GM23248 (cell line): ENCODE measurements at places on chromosomes 11 and 22. TPM values are rescaled to one million over a fixed set of nuclear protein-coding genes. Genes with fewer than 3 reads are reported as not detected.

DNA sequence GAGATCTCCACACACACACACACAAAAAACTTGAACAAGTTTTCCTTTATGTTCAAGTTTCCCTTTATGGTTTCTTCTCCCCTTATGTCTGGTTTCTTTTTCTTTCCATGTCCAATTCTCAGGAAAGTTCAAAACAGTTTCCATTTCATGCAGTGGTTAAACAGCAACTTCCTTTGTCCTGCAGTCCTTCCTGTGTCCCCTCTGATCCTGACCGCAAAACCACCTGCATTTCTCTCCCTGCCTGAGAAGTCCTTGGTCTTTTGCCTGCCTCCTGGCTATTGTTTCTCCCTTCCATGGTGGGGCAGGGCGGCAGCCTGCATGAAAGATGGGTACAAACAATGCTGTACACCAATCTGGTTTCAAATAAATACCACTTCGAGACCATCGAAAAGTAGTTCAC, 58.3 kb upstream of the SORL1 start:
- no peak overlapping the region for H3K4me3 ChIP-seq
- no peaks in the 10 kb centered on the region for H3K36me3 ChIP-seq
- H3K4me1 ChIP-seq: no peaks in the 10 kb centered on the region
- peaks cover 54% of the 10 kb centered on the region for H3K27me3 ChIP-seq
- DNase-seq: no peak
- no peak overlapping the region for H3K27ac ChIP-seq

MMP11 gene
- total RNA-seq: 2.9 and 18.2 TPM in 2 replicates

NLRP10 gene
- total RNA-seq: 19.7 and 36.9 TPM in 2 replicates

GRCh38 chr22:38273135-38273826, 471 bp upstream of the TMEM184B start:
- H3K27me3 ChIP-seq: no peaks in the 10 kb centered on the region
- peaks cover 28% of the 10 kb centered on the region for H3K4me1 ChIP-seq
- H3K36me3 ChIP-seq: no peaks in the 10 kb centered on the region

DNA sequence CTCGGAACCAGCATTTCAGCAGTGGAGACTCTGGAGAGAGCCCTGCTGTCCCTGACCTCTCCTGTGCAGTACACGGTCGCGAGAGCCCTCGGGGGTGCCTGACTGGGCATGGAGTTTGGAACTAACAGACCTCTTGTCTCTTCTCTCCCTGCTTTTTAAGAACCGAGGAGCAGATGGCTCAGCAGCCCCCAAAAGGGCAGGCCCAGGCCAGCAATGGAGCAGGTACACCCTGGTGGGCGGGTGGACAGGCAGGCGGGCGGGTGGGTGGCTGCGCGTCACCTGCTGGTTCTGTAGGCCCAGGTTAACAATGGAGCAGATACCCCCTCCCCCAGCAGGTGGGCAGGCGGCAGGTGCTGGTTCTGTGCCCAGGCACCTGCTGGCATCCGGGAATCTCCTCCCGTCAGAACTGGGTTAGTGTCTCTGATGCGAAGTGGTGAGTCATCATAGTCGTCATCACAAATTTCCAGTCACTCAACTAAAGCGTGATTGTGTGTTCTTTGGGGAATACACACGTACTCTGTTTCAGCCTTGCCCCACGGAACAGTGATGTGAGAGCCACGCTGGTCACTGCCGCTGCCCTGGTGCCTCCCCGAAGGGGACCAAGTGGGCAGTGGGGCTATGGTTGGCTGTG, 41.1 kb downstream of the GRAMD4 start:
- no peaks in the 10 kb centered on the region for H3K4me1 ChIP-seq
- H3K27ac ChIP-seq: no peak overlapping the region
- H3K27me3 ChIP-seq: no peaks in the 10 kb centered on the region
- DNase-seq: peak; percentile 32
- no peak overlapping the region for H3K4me3 ChIP-seq

DNA sequence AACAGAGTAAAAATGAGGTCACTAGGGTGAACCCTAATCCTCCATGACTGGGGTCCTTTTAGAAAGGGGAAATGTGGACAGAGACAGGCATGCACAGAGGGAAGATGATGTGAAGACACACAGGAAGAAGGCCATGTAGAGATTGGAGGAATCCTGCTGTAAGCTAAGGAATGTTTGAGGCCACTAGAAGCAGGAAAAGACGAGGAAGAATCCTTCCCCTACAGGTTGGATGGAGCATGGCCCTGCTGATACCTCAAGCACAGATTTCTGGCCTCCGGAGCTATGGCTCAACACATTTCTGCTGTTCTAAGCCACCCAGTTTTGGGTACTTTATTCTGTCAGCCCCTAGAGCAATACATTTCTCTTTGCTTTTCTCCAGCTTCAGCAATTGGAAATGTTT, 486.9 kb downstream of the MIAT start:
- no peak for DNase-seq
- peaks cover 11% of the 10 kb centered on the region; the same call in 1 of the 2 replicates for H3K4me1 ChIP-seq
- no peaks in the 10 kb centered on the region for H3K27me3 ChIP-seq
- H3K36me3 ChIP-seq: no peaks in the 10 kb centered on the region

NLRP6 gene
- not detected in 2 replicates for total RNA-seq

DNA sequence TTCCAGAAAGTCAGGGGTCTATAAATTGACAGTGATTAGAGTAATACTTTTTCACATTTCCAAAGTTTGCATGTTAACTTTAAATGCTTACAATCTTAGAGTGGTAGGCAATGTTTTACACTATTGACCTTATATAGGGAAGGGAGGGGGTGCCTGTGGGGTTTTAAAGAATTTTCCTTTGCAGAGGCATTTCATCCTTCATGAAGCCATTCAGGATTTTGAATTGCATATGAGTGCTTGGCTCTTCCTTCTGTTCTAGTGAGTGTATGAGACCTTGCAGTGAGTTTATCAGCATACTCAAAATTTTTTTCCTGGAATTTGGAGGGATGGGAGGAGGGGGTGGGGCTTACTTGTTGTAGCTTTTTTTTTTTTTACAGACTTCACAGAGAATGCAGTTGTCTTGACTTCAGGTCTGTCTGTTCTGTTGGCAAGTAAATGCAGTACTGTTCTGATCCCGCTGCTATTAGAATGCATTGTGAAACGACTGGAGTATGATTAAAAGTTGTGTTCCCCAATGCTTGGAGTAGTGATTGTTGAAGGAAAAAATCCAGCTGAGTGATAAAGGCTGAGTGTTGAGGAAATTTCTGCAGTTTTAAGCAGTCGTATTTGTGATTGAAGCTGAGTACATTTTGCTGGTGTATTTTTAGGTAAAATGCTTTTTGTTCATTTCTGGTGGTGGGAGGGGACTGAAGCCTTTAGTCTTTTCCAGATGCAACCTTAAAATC, 5.3 kb downstream of the MALAT1 start:
- no peaks in the 10 kb centered on the region for H3K27me3 ChIP-seq
- peak overlapping the region; percentile 98 for H3K4me3 ChIP-seq
- DNase-seq: peak; percentile 79
- H3K4me1 ChIP-seq: no peaks in the 10 kb centered on the region
- peaks cover 74% of the 10 kb centered on the region for H3K36me3 ChIP-seq

- DNase-seq: no peak
- peaks cover 11% of the 10 kb centered on the region for H3K4me1 ChIP-seq
- no peaks in the 10 kb centered on the region for H3K36me3 ChIP-seq
- no peak overlapping the region for H3K27ac ChIP-seq
- no peaks in the 10 kb centered on the region for H3K27me3 ChIP-seq
Measured at GRCh38 chr22:28222571-28222970, 303.5 kb upstream of the PITPNB start.

DNA sequence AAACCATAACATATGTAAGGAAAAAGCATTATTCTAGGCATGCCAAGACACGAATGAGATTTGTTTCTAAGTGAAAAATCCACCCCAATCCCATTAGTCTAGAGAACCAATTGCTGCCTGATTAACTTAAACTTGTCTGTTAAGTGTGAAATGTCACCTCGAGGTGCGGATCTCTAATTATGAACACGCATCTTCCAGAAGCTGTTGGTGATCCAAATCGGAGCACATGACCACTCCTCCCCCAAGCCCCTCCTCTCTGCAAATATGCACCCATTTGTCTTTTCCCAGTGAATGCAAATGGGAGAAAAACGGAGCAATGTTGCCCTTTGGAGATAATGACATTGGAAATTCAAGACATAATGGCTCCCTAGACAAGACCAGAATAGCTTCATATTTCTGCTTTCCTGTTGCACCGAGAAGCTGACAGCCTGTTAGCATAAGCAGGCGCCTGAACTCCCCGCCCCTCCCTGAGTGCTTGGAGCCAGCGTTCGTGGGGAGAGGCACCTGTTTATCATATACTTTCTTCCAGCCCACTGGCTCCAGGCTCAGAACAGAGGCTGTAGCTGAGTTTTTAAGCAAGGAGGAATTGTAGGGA, 6.0 kb upstream of the FXYD6 start:
- peaks cover 38% of the 10 kb centered on the region for H3K27me3 ChIP-seq
- H3K27ac ChIP-seq: no peak overlapping the region
- H3K4me3 ChIP-seq: no peak overlapping the region
- no peak for DNase-seq
- no peaks in the 10 kb centered on the region for H3K4me1 ChIP-seq

GRCh38 chr11:958101-958500, 32.4 kb downstream of the AP2A2 start:
- H3K27me3 ChIP-seq: no peaks in the 10 kb centered on the region
- no peaks in the 10 kb centered on the region; the same call in 1 of the 2 replicates for H3K36me3 ChIP-seq
- H3K4me1 ChIP-seq: no peaks in the 10 kb centered on the region
- H3K27ac ChIP-seq: no peak overlapping the region

DNA sequence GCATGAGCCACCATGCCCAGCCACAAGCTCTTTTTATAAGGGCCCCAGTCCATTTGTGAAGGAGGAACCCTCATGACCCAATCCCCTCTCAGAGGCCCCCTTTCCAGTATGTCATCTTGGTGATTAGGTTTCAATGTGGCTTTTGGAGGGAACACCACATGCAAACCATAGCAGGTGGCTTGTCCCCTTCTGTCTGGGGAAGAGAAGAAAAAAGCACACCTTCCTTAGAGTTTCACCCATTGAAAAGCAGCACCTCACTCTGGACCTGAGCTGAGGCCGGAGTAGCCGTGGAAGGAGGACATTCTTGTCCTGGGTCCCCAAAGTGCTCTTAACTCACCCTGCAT, 25.4 kb downstream of the NEAT1 start:
- H3K4me3 ChIP-seq: no peak overlapping the region
- no peaks in the 10 kb centered on the region for H3K27me3 ChIP-seq
- H3K4me1 ChIP-seq: peaks cover 48% of the 10 kb centered on the region
- peak overlapping the region; percentile 100 for H3K27ac ChIP-seq
- peak; percentile 49 for DNase-seq

- no peaks in the 10 kb centered on the region for H3K36me3 ChIP-seq
- no peak for DNase-seq
- H3K27me3 ChIP-seq: no peaks in the 10 kb centered on the region
- H3K4me1 ChIP-seq: 0 out of 2 replicates have a peak, but pooled peaks cover 5% of the 10 kb centered on the region
- no peak overlapping the region for H3K27ac ChIP-seq
- no peak overlapping the region for H3K4me3 ChIP-seq
Measured at GRCh38 chr11:120538707-120539106, 27.2 kb downstream of the GRIK4 start.
